ENCODE measurements at places on chromosomes 7 and 10. TPM values are rescaled to one million over a fixed set of nuclear protein-coding genes. Genes with fewer than 3 reads are reported as not detected.

The TMEM176A gene
- total RNA-seq, result not detected

- no peak for DNase-seq
Observed at GRCh38 chr7:68900096-68900495, 698.2 kb upstream of the AUTS2 start.

- DNase-seq, result no peak
Observed at GRCh38 chr10:80856186-80856585, 318.5 kb downstream of the SH2D4B start.

GRCh38 chr10:88200312-88201032 is 337.0 kb downstream of the PTEN start:
- DNase-seq, result no peak

- DNase-seq, result no peak
Observed at GRCh38 chr7:3949242-3949640, 648.2 kb downstream of the SDK1 start.

Data from dermis blood vessel endothelial cell (primary cell).